ENCODE measurements at places on chromosomes 13 and 19.

- DNase-seq = no peak
Measured at GRCh38 chr19:21127898-21128297, 13.9 kb upstream of the ZNF431 start.

GRCh38 chr19:46478356-46478986, 7.1 kb upstream of the PNMA8A start:
- no peak for DNase-seq

GRCh38 chr19:46656541-46656940, 4.4 kb downstream of the DACT3 start:
- no peak for DNase-seq

DNA sequence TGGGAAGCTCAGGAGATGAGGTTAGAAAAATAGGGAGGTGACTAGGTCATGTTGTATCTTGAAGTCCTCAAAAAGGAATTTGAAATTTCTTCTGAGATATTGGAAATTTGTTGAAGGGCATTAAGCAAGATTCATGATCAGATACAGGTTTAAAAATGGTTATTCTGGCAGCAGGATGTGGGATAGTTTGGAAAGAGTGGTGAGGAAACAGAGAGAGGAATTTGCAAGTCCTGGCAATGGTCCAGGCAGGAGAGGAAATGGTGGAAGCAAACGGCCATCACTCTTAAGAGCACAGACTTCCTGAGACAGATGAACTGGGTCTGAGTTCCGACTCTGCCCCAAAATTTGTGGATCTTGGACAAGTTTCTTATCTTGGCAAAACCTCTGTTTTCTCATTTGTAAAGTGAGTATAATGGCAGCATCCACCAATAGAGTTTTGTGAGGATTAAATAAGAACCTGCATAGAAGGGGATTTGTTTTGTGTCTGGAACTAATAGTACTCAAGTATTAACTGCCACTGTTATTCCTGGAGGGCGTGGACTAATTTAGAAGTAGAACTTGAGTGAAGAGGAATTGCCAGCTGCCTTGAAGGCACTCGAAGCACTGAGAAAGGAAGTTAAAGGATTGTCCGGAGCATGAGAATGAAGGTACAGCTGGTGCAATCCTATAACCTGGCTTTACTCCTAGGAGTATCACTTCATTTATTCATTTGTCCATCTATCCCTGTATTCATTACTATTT, 99.6 kb downstream of the CCNA1 start:
- DNase-seq = no peak

DNA sequence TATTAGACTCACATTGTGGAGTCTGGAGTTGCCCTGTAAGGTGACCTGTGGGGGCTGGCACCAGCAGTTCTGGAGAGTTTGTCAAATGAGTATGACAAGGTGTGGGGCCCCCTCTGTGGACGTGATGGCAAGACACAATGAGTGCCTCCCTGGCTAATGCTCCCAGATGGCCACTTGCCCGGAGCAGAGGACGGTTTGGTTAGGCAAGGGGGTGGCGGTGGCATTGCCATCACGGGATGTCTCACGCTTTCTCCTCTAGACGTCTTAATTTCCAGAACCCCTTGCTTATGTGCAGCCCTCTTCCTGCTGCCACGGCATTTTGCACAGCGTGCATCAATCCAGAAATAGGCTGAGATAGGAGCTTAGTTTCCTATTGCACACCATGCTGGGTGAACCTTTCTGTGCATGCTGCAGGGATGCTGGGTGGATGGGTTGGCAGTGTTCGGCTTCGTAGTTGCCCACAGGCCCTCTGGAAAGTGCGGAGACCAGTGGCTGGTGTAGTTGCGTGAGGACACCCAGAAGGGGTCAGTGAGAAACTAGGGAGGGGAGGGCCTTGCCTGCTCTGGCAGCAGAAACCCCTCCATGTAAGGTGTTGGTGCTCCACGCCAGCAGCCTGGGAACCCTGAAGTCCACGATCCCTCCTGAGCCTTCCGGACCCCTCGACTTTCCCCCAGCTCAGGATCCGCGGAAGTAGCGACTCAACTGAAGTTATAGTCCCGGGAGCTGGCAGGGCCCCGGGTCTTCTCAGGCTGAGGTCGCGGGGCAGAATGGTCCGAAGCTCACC, 18.1 kb upstream of the LRP3 start:
- peak; percentile 58 for DNase-seq

Data from NCI-H345 (cell line).